ENCODE measurements at places on chromosomes 11 and 22.
A peak's percentile ranks its signal among the peaks of the same experiment; 100 is the strongest.

DNA sequence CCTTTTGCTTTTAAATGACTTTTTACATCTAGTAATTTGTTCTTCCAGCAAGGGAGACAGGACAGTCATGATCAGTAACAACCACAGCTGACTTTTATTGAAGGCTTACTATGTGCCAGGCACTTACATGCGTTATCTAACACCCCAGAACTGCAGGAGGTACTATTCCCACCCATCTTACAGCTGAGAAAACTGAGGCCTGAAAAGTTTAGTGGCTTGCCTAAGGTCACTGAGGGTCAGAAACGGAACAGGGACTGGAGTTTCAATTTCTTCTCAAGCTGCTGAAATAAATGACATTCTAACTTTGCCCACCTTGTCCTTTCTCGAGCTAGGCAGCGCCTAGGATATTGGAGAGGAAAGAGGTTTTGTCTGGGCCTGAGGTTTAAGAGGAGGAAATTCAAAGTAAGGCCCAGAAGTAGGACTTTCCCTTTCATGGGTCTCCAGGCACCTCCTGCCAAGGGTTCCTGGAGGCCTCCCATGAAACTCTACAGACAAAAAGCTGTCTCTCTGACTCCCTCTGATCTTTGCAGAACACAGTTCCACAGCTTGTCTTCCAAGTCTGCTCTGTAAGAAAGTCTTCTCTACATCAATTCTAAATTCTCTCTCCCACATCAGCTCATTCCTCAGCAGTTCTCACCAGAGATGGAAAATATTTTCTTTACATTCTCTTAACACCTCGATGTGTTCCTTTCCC, 102.2 kb downstream of the NAT10 start:
- no peak for DNase-seq

- no peak for DNase-seq
These were observed 11.3 kb downstream of the RRM1 start for GRCh38 chr11:4105916-4106315.

- no peak for DNase-seq
These were observed 811.0 kb upstream of the CCDC90B start for GRCh38 chr11:84097186-84097585.

DNA sequence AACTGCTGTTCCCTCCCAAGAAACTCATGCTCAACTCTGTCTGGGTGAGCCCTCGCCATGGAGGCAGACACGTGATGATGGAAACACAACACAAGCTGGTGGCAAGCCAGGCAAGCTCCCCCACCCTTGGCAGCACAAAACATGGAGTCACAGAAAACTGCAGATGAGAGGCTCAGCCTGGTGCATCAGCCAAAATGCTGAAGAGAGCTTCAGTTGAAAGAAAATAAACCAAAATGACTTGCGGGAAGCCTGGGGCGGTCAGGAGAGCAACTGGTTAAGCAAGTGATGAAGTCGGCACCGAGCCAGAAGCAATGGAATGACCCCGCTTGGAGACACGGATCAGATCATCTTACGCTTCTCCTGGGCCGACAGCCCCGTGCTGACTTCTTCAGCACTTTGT, 68.3 kb downstream of the C11orf58 start:
- DNase-seq: no peak

DNA sequence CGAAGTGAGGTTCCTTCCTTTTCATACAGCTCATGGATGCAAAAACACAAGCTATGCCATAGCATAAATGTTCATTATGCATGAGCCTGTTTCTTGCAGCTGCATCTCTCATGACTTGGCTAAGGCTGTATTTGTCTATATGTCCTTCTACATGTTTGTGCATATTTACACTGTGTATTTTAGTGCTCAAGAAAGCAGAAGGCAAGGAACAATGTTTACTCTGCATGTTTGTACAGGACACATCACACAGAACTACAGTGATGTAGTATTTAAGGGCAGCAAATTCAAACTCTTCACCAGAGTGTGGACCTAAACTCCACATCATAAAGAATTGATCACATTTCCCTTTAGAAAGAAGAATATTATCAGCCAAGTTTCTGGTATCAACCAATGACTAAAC, 170.3 kb downstream of the CADM1 start:
- DNase-seq: no peak

- DNase-seq: peak; percentile 13
These were observed 112.7 kb downstream of the SHANK2 start for GRCh38 chr11:71139516-71140205.

GRCh38 chr11:67522844-67523555, at the start of gene CABP2:
CABP2 (minus strand) TSS chr11:67523446; CDS start chr11:67523326, 120 bp downstream.
- DNase-seq: no peak

DNA sequence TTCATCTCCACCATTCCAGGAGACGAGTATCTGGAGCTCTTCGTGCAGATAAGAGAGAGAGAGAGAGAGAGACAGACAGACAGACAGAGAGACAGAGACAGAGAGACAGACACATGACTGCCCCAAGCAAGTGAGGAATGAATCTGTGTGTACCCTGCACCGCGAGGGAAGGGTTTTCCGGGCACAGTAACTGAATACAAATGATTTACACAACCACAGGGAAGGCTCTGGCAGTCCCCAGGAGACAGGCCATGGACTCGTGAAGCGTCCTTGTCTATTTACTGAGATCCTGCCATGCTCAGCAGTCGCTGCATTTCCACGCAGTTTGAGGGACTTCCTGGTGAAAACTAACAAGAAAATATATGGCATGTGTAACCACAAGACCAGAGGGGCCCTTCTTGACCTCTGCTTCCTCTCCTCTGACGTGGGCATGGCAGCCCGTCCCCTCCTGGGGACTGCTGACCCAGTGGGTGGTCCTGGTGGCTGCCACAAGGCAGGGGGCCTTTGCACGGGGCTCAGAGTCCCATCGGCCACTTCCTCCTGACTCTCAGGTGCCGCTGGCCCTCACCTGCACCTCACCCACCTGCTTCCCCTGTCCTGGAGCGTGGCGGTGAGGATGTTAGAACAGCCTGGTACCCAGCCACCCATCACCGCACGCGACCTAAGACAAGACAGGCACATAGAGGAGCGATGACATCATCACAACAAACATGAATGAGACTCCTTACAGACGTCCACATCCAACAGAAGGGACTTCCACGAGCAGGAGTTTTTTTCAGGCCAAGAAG, 75.9 kb downstream of the PHF21B start:
- no peak for DNase-seq

GRCh38 chr22:36814801-36815200, 2.0 kb downstream of the PVALB start:
- DNase-seq: no peak

GRCh38 chr11:35714882-35715627, 52.5 kb downstream of the TRIM44 start:
- no peak for DNase-seq

DNA sequence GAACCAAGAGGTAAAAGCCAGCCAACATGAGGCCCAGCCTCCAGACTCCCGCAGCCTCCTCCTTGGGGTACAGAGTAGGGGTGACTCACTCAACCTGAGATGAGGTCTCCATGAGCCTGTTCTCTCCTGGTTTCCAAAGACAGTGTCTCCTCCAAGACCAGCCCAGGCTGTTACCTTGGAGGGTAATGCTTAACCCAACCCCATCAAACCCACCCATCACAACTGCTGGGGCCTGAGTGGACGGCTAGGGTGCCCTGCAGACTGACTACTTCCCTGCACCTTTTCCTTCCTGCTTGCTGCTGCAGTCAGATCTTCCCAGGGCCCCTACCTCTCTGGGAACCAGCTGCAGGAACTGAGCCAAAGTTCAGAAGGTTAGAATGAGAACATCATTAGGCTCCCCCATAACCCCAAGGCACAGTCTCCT, 5.1 kb upstream of the NOL12 start:
- no peak for DNase-seq

GRCh38 chr11:92390783-92391182, 166.2 kb downstream of the FAT3 start:
- DNase-seq: no peak

- no peak for DNase-seq
These were observed 241.2 kb downstream of the CASP12 start for GRCh38 chr11:104657083-104657482.

DNA sequence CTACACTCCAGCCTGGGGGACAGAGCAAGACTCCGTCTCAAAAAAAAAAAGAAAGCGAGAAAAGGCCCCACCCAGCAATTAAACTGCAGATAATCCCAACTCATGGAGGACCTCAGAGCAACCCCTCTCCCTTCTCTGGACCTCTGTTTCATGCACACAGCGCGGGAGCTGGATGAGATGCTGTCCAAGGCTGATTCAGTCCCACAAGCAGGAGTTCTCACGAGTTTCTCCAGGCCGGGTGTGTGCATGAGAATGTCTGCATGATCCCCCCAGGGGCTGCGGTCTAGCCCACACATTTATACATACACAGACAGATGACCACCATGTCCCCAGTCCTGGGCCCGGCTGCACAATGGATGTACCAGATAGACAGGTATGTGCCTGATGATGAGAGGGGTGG, 19.4 kb downstream of the ELFN2 start:
- DNase-seq: no peak

GRCh38 chr11:134944986-134945385, 532.9 kb upstream of the B3GAT1 start:
- DNase-seq: no peak

DNA sequence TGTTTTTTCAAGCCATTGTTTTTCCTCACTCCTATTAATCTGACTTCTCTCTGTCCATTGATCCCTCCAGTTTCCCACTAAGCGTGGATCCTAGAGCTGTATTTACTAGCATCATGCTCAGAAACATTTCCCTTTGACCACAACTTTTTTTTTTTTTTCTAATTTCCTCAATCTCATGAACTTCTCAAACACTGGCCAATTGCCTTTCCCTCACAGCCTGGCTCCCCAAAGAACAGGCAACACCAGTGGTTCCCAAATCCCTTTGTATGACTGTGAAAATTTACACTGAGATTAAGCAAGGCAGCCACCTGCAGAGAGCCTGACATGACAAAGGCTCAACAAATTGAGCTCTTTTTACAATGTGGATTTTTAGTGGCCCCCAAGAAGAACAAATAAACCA, 1.4 kb upstream of the TPP1 start:
- peak; percentile 23 for DNase-seq

- no peak for DNase-seq
These were observed 21.4 kb downstream of the CD44 start for GRCh38 chr11:35160246-35160824.

DNA sequence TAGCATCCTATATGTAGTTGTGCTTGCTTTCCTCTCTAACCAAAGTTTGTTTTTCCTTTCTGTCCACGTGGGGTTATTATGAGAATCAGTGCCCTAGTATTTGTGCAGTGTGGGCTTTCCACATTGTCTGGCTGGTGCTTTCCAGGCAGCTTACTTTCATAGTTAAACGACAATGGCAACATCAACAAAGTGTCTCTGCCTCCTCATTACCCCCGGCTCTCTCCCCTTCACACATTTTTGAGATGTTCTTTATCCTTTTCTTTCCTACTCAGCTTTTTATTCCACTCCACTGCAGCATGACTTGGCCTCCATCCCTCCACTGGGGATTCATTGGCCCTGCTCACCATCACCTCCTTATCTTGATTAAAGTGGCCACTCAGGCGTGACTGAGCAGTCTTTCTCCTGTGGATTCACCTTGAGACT, 19.1 kb downstream of the SPECC1L start:
- no peak for DNase-seq

GRCh38 chr11:115132436-115133228, 371.6 kb downstream of the CADM1 start:
- peak; percentile 31 for DNase-seq

DNA sequence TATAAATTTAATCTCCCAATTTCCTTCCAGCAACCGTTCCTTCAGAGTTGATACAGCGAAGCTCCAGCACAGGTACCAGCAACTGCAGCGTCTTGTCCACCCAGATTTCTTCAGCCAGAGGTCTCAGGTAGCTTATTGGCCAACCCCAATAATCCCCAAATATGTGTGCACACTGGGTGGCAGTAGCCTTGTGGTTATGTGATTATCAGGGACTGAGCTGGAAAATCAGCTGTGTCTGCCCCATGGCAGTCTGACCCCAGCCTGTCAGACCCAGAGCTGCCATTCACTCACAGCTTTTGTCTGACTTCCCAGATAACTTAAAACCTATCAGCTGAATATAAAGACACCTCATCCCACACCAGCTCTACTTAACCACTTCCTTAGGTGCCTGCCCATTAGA, 2.0 kb downstream of the HSCB start:
- no peak for DNase-seq

DNA sequence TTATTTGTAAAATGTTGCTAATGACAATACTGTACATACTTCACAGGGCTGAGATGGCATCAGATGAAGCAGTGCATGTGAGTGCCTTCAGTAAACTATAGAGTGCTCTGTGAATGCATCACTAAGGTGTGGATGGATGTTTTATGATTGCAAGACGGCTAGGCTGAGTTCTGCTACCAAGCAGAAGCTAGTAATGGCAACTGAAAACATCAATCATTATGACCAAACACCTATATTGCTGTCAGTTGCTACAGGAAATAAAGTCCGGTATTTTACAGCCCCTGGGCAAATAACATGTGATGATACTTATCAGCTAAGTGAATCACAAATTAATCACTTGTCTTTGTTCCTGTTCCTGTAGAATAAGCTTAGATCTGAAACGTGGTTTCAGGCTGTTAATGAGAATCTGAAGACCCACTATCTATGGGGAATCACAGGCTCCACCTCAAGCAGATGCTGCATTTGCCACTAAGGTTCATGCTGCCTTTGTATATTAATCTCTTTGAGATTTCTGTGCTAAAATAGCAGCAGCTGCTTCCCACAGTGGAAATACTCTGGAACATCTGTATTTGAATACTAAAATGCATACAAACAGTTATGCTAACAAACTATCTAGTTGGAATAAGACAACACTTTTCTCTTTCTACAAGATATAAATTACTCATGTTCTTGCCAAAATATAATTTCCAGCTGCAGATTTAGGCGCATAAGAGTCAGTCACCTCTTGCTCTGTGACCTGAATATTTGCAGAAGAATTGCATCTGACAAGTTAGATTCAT, 254.0 kb upstream of the PITPNB start:
- no peak for DNase-seq

GRCh38 chr11:18191376-18191775, 18.7 kb downstream of the MRGPRX4 start:
- no peak for DNase-seq

DNA sequence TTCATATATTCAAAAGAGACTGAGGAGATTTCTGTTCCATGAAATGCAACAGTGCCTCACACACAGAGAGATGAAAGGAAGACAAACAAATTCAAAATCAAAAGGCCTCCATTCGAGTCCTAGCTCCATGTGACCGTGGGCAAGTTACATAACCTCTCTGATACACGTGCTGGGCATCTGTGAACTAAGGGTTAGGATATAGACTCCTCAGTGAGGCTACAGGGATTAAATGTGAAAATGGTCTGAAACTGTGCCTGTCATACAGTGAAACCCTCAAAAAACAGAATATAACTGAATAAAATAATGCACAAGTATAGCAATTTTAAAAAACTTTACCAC, 111.8 kb upstream of the MTMR2 start:
- no peak for DNase-seq

- DNase-seq: no peak
These were observed 19.8 kb upstream of the SHANK2 start for GRCh38 chr11:71272161-71272560.

DNA sequence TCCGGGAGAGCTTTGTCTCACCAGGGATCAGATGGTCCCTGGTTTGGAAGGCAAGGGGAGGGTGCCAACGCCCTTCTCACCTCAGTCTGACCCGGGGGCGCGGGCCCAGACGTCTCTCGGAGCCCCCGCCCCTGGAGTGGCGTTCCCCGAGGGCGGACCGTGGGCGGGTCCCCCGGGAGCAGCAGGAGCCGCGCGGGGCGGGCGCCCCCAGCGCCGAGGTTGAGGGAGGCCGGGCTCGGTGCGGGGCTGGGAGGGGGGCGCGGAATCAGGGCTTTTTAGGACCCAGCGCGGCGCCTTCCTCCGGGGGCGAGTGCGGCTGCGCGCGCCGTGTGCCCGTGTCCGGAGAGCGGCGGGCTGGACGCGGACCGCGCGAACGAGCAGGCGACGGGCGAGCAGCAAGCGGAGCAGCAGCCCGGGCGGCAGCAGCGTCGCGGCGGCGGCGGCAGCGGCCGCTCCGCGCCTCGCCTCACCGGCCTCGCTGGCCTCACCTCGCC, at the start of gene KCNC1:
TSS of gene KCNC1 (plus strand) at position 364 of the 494 bp plus-strand sequence. CDS start 1,222 bp downstream, outside the sequence.
- DNase-seq: no peak
